ENCODE measurements at places on chromosomes 7 and 10.

DNA sequence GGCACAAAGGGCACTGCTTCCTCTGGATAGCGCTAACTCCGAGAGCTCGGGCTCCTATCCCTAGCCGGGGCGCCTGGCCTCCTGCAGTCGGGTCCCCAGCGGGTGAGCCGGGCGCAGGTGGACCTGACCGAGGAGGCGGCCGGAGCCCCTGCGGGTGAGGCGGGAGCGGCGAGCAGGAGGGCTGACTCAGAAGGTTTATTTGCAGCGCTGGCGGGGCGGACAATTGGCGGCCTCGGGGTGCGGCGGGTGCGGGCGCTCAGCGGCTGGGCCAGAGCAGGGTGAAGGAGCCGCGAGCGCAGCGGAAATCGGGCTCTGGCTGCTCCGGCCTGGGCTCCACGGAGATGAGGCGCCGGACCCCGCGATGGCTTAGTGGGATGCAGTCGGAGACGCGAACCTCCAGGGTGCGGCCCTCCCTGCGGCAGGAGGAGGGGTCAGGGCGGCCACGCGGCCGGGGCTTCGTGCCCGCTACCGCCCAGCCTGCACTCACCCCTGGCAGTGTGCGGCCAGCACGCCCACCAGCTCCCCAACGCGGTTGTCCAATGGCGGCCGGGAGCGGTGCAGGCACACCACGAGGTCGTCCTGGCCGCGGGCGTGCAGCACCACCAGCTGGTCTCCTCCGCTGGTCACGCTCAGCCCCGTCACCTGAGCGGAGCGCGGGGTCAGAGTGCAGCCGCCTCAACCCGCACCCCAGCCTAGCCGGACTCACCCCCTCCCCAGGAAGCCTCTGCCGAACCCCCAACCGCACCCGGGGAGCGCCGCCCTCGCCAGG lies 16.1 kb downstream of the MYO1G start:
- no peak for DNase-seq

GRCh38 chr10:97007417-97007816 lies 175.3 kb downstream of the LCOR start:
- DNase-seq, result no peak

DNA sequence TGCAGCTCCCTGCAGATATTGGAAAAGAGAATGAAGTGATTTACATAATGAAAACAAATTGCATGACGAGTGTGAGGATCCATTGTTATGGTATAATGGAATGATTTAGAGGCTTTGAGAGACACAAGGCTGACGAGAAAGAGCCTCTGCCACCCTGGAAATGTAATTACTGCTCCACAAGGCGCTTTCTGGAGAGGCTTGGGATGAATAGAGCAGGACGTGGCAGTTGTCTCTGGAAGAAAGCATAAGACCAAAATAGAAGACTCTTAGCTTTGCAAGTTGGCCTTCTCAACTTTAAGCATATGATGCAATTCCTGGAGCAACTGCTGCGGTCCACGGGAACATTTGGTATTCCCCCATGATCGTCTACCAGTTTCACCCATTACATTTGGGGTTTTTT lies 181.9 kb upstream of the TCF7L2 start:
- no peak for DNase-seq

- DNase-seq, result no peak
These were observed 8.7 kb downstream of the ZNF365 start for GRCh38 chr10:62382831-62383230.

DNA sequence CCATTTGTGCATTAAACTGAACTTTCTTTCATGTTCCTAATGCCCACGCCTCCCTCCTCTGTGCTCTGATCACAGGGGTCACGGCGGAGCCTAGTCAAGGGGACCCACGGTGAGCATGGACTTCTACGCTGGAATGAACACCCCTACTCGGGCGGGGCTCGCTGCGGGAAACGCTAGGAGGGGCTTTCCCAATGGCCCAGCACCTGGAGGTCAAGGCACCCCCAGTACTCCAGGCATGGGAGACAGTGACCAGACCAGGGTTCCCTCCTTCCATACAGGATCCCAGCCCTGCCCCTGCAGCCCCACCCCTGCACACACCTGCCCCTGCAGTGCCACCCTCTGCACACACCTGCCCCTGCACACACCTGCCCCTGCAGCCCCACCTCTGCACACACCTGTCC lies 27.1 kb upstream of the NKX6-2 start:
- DNase-seq, result no peak

GRCh38 chr7:33130184-33130583 lies 820 bp downstream of the BBS9 start:
- DNase-seq, result no peak

Measured in esophagus squamous epithelium (tissue), 5 donors.